ENCODE measurements at places on chromosomes 11 and 22.

DNA sequence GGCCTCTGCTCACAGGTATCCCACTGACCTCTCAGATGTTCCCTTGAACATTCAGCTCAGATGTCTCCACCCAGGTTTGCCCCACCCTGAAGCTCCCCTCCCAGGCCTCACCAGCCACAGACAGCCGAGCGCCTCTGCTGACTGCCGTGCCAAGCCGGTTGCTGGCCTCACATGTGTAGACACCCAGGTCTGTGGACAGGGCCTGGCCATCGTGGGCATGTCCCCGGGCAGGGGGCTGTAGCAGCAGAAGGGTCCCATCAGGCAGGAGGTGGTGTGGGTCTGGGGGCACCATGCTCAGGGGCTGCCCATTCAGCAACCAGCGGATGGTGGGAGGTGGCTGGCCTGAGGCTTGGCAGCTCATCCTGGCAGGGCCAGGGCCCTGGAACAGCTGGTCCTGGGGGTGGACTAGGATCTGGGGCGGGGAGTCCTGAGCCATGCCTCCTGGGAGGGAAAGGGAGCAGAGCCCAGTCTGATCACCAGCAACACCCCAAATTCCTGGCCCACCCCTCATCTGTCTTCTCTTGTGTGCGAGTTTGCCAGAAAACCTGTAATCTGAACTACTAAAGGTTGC lies 759 bp downstream of the ROBO4 start:
- no peak for DNase-seq

DNA sequence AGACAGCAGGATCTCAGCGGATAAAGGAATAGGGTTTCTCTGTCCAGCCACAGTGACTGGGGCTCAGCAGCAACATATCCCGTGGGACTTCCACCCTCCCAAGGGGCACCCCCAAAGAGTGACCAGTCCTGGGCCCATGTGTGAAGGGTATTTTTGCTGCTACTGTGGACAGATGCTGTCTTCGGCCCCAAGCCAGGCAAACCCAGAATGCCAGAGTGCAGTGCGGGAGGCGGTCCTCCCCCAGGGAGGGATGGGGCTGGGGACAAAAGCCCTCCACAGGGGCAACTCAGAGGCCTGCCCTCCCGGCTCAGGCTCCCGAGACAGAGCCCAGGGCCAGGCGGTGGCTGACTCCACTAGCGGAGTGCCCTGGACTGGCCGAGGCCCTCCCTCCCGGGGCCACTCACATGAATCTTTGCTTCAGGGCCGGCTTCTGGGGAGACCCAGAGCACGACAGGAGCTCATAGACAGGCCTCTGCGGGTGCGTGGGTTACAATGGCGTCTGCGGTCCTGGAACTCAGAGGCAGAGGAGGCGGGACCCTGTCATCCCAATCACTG lies 34.7 kb upstream of the WNT7B start:
- DNase-seq = no peak

GRCh38 chr11:47215366-47215910 lies 664 bp downstream of the DDB2 start:
- no peak for DNase-seq

DNA sequence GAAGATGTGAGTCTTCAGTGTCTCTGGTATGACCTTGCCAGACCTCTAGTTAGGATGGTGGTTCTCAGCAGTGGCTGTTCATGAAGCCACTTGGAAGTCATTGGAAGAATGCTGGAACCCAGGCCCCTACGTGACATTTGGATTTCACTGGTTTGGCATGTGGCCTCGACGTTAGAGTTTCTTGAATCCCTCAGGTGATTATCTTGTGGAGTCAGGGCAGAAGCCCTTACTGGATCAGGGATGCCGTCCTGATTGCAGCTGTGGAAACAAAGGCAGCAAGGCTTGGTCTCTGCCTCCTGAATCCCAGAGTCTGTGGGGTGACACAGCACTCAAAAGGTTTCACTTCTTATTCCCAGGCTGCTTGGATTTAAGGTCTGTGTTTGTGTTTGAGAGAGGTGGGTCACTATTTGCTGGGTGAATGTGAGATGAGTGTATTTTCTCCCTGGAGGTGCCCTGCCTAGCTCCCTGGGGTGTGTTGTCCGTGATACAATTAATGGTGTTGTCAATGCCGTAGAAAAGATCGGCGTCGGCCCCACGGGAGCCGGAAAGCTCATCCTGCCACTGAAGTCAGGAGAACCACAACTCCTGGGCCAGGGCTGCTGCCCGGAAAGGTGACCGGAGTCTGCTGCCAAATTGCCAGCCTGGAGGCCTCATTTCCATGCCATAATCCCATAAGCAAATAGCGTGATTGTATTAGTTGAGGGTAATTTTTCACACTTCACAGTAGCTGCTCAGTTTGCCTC lies 939.0 kb downstream of the BRD1 start:
- no peak for DNase-seq

- no peak for DNase-seq
These were observed 24.0 kb downstream of the CSF2RB start for GRCh38 chr22:36937319-36938027.

DNA sequence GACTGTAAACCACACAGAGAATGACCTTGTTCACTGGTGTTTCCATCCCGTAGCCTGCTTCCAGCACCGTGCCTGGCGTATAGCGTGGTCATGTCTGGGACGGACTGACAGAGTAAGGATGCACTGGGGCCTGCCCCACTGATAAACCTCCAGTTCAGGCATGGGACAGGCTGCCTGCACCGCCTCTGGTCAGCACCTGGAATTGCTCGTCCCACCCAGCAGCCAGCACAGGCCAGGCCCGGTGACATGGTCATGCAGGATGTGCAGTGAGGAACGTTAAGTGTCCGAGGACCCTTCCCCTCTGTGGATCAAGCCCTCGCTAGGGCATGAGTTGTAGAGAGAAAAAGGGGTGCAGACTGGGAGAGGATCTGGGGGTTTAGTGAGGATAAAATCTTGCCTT lies 44.8 kb downstream of the LMO1 start:
- DNase-seq = no peak

All from stimulated activated CD8-positive, alpha-beta memory T cell treated with anti-CD3 and anti-CD28 coated beads, Interleukin-12 subunit alpha, Interleukin-12 subunit beta, amount 100 ng/mL, for 1 hour (primary cell).